ENCODE measurements at places on chromosomes 4 and X.

- DNase-seq = peak; percentile 16
Measured at GRCh38 chr4:176377780-176378179, 58.0 kb downstream of the SPCS3 start.

DNA sequence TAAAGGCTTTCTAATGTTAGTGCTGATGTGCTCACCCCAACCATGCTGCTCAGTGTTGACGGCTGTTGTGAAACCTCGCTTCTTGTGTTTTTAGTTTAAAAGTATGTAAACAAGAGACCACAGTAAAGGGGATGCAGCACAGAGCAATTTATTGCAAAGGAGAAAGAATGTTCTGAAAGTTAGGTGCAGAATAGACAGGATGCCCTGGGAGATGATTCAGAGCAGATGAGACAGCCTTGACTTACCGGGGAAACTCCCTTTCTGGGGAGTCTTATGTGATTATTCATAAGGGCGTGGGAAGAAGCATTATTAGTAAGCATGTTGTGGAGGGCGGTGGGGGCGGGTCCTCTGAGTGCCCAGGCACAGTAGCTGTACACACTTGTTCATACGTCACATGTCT, 47.7 kb downstream of the EVC start:
- DNase-seq = no peak

DNA sequence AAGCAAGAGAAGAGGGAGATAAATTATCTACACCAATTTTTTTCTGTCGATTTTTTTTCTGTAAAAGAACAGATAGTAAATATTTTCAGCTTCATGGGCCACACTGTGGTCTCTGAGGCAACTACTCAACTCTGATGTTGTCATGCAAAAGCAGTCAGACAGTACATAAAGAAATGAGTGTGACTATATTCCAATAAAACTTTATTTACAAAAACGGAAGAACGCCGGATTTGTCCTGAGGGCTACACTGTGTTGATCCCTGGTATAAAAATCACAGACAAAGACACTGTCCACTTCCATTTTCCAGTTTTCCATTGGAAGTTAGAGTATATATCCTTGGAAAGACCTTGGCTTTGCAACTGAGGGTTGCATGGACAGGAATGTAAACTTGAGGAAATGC, 18.0 kb downstream of the GPR143 start:
- DNase-seq = no peak

GRCh38 chr4:58216461-58216860, 1106.3 kb upstream of the IGFBP7 start:
- no peak for DNase-seq

- peak; percentile 44 for DNase-seq
Measured at GRCh38 chr4:55169352-55169961, 44.1 kb upstream of the KDR start.

DNA sequence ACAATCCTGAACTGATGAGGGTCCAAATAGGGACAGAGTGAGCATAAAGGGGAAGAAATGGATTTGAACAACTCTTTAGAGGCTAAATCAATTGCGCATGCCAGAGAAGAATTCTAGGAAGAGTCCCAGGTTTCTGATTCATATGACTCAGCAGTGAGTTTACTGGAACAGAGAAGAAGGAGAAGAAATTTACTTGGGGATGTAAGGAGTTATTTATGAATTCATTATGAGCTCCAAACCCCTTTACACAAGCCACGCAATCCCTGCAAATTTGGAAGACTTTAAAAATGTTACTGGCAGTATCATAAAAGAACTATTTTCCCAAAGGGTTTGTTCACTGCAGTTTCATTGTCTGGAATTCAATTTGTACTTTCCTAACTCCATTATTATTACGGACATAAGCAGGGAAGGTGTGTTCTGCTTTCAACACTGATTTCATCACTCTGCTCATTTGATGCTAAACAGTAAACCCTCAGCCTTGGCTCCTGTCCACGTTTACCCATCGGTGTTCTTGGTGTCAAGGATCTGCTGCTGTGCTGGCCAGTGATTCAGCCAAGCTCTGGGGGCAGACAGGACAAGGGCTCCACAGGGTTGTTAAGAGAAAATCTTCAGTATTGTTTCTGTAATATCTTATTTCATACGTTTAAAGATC, 273.7 kb downstream of the HNRNPD start:
- DNase-seq = peak; percentile 47

DNA sequence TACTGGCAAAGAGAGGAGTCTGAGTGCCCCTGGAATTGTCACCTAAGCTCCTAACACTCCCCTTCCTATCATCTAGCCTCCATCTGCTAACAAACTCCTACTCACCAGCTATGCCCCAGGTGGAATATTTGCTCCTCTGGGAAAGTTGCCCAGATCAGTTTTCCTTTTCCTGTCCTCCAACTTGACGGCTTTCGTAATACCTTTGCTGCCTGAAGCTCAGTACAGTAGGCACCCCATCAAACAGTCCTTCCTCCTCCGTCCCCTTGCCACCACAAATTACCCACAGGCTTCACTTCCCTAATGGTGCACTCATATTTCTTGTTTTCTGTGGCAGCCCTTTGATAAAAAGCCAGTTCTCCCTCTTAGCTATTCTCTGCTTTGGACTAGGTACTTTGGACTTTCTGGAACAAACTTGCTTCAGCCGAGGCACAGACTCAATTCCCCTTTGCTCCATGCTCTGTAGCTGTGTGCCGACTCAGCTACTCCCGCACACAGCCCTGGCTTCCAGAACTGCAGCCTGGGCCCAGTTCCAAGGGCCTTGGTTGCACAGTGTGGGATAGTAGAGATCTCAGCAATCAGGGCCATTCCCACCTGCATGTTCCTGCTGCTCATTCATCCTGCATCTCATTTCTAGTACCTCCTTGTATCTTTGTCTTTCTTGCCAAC, 605.1 kb downstream of the BCOR start:
- no peak for DNase-seq

Measured in tongue (tissue), 3 donors.